Uterus (tissue), 4 donors: ENCODE measurements at places on chromosomes 7 and 10.
A peak's percentile ranks its signal among the peaks of the same experiment; 100 is the strongest.

GRCh38 chr10:123166618-123167017 lies 12.4 kb downstream of the BUB3 start:
- no peak for DNase-seq

- DNase-seq, result peak; percentile 23
Measured at GRCh38 chr7:17706734-17707133, 233.6 kb downstream of the SNX13 start.

DNA sequence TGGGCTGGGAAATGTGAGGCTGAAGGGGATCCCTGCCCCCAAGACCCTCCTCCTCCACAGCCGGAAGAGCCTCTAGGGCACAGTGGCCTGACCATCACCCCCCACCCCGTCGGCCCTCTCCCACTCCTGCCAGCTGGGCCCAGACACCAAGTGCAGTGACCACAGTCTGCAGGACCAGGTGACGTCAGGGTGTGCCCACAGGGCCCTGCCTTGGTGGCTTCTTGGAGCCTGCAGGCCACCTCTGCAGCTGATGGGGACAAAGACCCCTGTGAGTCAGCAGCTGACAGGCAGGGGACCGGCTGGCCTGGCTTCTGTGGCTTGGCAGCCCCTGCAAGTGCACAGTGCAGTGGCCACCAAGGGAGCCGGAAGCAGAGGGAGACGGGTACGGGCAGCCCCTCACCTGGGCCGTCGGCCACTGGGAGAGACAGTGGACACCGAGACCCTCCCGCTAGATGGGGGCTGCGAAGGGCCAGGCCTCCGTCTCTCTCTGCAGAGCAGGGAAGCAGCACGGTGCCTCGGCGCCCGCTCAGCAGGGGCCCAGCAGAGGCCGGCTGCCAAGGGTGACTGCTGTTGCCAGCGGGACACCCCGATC lies 274.6 kb downstream of the ELFN1 start:
- DNase-seq, result no peak

DNA sequence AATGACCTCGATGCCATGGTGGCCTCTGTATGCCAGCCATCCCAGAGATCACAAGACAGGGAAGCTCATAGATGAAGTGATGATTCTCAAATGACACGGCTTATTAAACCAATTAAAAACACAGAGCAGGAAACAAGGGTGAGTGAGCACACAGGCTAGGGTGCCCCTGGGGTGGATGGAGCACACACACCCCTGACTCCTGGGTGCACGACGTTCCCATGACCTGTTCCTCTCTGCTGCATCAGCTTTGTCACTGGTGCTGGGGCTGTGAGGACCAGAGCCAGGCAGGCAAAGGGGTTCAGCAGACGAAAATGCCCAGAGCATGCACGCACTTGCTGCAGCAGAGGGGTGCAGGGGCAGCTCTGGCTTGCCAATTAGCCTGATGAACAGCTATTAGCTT lies 86.5 kb upstream of the LRRC4 start:
- no peak for DNase-seq

DNA sequence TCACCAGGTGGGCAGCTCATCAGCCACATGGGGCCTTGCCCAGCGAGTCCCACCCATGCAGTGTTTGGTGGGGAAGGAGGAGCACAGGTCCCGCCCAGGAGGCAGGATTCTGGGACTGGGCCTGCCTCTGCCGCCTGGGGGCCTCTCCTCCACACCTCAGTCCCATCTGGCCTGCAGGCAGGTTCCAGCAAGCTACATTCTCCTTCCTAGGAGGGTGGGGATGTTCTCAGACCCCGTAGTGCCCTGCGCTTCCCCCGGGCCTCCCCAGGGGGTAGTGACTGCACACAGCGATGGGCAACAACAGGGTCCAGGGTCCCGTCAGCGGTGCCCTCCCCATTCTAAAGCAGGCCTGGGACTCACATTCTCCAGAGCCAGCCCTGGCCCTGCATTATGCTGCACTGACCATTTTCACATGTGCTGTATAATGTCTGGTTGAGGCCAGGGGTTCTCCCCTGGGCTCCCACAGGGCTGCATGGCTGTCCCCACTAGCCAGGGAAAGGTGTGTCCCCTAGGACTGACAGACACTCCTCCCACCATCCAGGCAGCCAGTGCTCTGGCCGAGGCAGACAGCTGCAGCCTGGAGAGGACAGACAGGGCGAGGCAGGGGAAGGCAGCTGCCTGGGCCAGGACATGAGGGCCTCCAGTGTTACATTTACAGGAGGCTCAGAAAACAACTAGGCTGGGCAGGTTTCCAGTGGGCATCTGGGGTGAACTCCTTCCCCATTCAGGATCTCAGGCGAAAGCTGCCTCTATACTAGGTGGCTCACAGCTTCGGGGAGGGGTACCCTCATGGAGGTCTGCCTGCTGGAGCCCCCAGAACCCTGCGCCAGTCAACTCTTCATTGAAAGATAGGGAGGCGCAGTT lies 9.3 kb downstream of the RASGEF1A start:
- no peak for DNase-seq

DNA sequence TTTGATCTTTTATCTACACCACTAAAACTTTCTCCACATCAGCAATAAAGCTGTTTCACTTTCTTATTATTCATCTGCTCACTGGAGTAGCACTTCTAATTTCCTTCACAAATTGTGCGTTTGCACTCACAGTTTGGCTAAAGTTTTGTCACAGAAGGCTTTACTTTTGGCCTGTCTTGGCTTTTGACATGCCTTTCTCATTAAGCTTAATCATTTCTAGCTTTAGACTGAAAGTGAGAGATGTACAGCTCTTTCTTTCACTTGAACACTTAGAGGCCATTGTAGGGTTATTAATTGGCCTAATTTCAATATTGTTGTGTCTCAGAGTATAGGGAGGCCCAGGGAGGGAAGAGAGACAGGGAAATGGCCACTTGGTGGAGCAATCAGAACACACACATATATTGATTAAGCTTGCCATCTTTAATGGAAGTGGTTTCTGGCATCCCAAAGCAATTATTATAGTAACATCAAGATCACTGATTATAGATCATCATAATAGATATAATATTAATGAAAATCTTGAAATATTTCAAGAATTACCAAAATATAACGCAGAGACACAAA lies 512.5 kb downstream of the ETV1 start:
- DNase-seq, result no peak

DNA sequence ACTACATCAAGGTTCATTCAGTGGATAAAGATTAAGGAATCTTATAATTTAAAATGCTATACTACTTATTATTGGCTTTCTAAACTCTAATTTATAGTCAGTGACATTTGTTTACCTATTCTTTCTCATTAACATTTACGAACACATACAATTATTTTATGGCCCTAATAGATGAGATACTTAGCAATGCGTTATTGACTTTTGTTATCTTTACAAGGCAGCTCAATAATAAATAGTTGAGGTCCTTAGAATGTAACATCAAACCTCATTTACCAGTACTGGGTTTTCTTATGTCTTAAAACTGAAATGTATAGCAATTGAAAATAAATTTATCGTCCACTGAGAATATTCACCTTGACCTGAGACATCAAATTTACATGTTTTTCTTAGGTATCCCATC lies 89.0 kb downstream of the THSD7A start:
- no peak for DNase-seq

DNA sequence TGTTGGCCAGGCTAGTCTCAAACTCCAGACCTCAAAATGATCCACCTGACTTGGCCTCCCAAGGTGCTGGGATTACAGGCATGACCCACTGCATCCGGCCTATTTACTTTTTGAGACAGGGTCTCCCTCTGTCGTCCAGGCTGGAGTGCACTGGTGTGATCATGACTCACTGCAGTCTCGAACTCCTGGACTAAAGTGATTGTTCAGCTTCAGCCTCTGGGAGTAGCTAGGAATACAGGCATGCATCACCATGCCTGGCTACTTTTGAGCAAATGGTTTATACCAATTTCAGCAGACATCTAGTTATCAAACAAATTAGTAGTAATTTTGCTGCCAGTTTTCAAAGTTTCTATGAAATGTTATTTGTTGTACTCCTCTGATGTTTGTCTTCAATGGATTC lies 2.2 kb upstream of the WAC start:
- no peak for DNase-seq

DNA sequence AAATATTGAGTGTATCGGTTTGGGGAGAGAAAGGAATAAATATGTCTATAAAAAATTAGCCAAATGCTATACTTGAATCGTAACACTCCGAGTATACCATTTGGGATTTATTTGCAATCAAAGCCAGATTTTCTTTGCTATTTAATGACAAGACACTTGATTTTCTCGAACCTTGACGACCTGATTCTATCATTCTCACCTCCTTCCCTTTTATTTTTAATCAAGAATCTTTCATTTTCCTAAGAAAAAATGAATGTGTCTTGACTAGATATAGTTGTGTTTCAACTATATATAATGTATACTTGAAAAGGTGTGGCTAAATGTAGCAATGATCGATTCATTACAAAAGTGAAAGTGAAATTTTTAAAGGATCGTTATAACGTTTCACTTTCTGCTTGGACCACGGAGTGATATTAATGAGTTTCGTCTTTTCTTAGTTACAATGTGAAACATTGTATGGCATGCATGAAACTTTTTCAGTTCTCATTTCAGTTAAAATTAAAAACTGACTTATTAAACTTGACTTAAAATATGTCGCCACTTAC lies 562 bp downstream of the NUB1 start:
- no peak for DNase-seq

- DNase-seq, result no peak
Measured at GRCh38 chr10:37520488-37520887, 336.9 kb downstream of the ZNF248 start.

DNA sequence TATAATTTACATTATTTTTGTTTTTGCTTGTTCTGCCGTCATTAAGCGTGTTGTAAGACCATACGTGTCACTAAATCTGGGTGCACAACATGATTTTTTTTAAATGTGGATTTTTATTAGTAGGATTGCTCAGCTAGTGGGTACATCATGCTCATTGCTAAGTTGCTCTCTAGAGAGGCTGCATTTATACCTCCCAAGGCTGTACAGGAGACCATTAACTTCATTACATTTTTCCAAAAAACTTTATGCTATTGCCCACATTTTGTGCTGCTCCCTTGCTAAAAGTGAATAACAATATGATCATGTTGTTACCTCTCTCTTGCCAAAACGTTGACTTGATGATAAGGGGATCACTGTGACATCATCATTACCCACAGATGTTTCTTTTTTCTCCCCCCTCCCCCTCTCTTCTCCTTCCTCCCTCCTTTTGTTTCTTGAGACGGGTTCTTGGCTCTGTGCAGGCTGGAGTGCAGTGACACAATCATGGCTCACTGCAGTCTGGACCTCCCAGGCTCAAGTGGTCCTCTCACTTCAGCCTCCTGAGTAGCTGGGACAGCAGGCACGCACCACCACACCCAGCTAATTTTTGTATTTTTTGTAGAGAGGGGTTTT lies 65.1 kb downstream of the BMPR1A start:
- DNase-seq, result no peak

DNA sequence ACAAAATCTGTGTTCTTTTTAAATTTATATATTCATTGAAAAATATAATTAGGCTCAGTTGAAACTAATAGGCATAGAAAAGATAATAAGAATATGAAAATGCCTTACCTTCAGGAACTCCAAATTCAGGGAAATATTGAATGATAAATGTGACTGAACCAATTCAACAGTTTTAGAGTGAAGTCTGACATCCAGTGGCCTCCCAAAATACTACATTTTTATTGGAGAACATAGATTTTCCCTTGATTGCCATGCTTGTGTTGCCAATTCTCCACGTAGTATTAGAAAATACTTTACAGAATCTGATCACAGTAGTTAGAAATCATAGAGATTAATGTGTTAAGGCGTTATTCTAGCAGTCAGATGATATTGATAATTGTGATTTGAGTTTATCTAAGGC lies 1246.7 kb downstream of the GATA3 start:
- DNase-seq, result no peak

GRCh38 chr10:121281576-121281975 lies 316.7 kb downstream of the FGFR2 start:
- DNase-seq, result no peak

- no peak for DNase-seq
Measured at GRCh38 chr7:151385626-151386300, 24.1 kb downstream of the WDR86 start.

DNA sequence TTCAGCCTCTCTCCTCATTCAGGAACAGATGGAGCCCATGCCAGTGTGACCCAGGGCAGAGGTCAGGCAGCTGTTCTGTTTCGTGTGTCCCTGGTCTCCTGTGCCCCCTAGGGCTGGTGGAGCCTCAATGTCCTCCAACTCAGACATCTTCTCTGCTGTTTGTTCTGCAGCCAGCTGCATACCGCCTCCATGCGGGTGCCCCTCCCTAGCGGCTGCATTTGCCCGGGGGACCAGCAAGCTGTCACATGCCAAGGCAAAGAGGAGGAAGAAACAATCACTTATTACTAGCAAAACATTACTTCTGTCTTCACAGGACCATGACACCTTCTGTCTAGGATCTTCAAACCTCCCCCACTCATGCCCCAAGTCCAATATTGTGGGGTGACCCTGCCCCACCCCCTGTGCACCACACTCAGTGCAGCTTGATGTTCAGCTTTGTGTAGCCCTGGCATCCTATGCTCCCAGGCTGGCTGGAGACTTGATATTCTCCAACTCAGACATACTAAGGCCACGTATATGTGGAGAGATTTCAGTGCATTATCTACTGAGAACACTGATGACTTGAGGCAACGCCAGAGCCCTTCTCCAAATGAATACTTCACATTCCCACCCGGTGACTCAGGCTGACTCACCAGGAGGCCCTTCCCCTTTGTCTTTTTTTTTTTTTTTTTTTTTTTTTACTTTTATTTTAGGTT lies 188.9 kb downstream of the SKIDA1 start:
- DNase-seq, result peak; percentile 24

GRCh38 chr7:130069179-130069977 lies 956 bp upstream of the KLHDC10 start:
- no peak for DNase-seq

- DNase-seq, result no peak
Measured at GRCh38 chr10:106825576-106826364, 338.7 kb downstream of the SORCS1 start.

GRCh38 chr7:68200051-68200670 lies 1203.5 kb downstream of the TYW1 start:
- no peak for DNase-seq

DNA sequence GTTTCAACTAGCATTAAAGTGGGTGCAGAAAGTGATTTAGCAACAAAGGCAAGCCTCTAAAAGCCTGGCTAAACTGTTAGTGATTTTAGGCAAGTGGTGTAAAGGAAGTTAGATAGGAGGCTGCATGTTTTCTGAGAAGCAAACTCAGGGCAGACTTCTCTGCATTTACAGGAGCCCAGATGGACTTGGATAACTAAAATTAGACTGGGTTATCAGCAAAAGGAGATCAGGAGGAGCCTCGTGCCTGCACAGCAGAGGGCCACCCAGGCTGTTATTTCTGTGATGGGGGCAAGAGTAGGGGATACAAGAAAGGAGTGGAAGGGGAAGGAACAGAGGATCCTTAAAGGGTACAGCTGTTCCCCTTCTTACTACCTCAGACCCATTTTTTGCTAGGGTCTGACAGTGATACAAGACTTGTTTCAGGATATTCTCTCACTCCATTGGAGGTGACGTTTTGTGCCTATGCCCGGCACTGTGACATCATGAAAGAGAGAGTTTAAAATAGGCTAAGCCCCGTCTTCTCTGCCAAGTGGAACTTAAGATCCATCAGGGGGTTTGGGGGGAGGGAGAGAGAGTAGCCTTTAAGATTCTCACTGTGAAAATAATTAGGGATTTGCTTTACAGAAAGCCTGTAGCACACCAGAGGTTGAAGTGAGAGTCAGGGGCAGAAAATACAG lies 49.6 kb upstream of the PDCD4 start:
- DNase-seq, result no peak
